ENCODE measurements at places on chromosomes 13 and 19. TPM values are rescaled to one million over a fixed set of nuclear protein-coding genes. Genes with fewer than 3 reads are reported as not detected.

The CTXN1 gene
- total RNA-seq: not detected

The NOVA2 gene
- 0.53 TPM for total RNA-seq

The ZNF83 gene
- 3.8 TPM for total RNA-seq

The HIPK4 gene
- total RNA-seq: not detected

The COX7A1 gene
- 165 TPM for total RNA-seq

DNA sequence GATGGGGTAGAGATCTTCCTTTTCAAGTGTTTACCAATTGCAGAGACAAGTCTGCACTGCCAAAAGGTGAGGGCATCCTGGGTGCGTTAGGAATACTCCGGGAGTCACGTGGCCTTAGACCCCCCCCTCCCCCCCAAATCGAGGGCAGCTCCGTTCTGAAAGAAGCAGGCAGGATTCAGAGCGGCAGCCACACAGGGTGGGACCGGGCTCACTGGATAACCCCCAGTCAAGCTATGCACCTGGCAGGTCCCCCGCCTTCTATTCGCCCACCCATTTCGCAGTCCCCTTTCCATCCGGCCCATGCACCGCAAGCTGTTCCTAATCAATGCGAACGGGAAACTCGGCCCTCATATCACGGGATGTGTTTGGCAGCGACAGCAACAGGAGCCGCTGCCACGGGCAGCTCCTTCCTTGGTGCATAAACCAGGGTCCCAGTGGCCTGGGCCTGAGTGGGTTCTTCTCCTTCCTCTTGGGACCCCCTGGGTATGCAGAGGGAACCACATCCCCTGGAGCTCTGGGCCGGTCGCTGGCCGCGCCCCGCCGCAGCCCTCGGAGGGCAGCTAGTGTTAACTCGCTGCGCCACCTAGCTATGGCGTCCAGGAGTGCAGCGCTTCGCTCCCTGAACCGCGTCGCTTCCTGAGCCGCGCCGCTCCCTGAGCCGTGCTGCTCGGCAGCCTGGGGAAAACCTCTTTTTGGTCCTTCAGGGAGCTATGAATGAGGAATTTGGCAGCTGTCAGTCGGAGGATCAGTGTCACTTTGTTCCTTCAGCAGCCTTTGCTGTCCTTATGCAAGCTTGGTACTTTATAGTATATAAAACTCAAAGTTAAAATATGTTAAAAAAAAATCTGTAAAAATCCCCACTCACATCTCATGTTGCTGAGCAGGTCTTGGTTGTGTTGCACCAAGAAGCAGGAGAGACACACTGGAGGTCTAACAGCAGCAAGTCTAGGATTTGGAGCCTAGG, 41.4 kb downstream of the LYL1 start:
- peak overlapping the region; percentile 58 for H3K4me3 ChIP-seq
- peak; percentile 82 for DNase-seq
- H3K27me3 ChIP-seq: no peaks in the 10 kb centered on the region
- H3K4me1 ChIP-seq: peaks cover 96% of the 10 kb centered on the region
- H3K27ac ChIP-seq: peak overlapping the region; percentile 100

- no peaks in the 10 kb centered on the region for H3K27me3 ChIP-seq
- H3K36me3 ChIP-seq: no peaks in the 10 kb centered on the region
- no peak overlapping the region for H3K4me3 ChIP-seq
- H3K4me1 ChIP-seq: peaks cover 4% of the 10 kb centered on the region
- no peak overlapping the region for H3K27ac ChIP-seq
These were observed 719.1 kb downstream of the UQCRFS1 start for GRCh38 chr19:28493884-28494283.

- H3K4me1 ChIP-seq: no peaks in the 10 kb centered on the region
- H3K4me3 ChIP-seq: no peak overlapping the region
- no peak overlapping the region for H3K27ac ChIP-seq
These were observed 9.1 kb upstream of the ZNF536 start for GRCh38 chr19:30363073-30363472.

- no peaks in the 10 kb centered on the region for H3K36me3 ChIP-seq
- peaks cover 7% of the 10 kb centered on the region for H3K27me3 ChIP-seq
- H3K4me1 ChIP-seq: no peaks in the 10 kb centered on the region
- DNase-seq: no peak
- H3K27ac ChIP-seq: no peak overlapping the region
These were observed 278.9 kb downstream of the ZNF536 start for GRCh38 chr19:30651066-30651465.

DNA sequence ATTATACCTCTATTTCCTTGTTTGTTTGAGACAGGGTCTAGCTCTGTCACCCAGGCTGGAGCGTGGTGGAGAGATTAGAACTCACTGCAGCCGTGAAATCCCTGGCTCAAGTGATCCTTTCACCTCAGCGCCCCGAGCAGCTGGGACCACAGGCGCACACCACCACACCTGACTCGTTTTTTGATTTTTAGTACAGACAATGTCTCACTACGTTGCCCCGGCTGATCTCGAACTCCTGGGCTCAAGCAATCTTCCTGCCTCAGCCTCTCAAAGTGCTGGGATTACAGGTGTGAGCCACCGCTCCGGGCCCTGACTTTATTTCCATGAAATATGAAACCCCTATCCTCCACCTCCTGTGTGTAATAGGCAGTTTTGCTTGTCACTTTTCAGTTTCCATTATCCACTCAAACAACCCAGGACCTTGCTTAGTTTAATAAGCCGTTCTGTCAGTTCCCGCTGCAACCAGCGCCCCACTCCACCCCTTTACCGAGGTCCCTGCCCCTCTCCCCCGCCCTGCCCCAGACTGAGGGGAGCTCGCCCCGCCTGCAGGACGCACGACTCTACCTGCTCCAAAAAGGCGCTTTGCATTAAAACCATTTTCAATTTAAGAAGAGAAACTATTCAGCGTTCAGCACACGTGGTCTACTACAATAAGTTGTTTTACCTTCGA, 16.9 kb downstream of the ZNF816 start:
- peaks cover 3% of the 10 kb centered on the region for H3K36me3 ChIP-seq
- DNase-seq: no peak
- H3K4me3 ChIP-seq: no peak overlapping the region
- H3K4me1 ChIP-seq: no peaks in the 10 kb centered on the region
- no peak overlapping the region for H3K27ac ChIP-seq

DNA sequence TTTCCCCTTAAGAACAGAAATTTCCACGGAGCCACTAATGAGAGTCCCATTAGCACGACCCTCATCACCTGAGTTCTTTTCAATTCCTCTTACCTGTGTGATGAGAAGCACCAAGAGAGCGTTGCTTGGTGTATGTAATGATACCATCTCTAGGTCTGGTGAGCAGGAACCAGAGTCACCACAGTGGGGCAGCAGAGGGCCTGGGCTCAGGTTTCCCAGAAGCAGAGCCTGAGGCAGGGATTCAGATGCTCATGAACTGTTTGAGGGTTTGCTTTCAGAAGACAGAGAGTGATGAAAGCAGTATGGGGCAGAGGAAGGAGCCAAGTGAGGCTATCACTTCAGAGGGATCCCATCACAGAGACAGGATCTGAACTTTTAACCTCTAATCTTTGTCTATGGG, 3.1 kb upstream of the PTPRH start:
- H3K27me3 ChIP-seq: peaks cover 10% of the 10 kb centered on the region
- no peaks in the 10 kb centered on the region for H3K4me1 ChIP-seq
- no peaks in the 10 kb centered on the region for H3K36me3 ChIP-seq
- H3K27ac ChIP-seq: no peak overlapping the region
- no peak for DNase-seq

DNA sequence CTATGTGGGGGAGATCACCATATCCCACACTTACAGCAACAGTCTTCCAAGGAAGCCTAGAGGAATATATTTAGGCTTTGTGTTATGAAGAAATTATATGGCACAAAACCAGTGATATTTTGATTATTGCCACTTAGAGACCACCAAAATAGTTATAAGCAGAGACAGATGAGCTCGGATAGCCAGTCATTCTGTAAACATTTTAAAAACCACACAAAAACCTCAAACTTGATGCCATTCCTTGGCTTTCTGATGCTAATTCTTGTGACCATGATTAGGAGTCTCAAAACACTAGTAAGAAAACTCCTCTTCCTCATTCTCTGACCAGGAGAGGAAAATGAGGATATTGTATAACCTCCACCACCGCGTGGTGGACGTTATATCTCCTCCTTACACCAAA, 496.4 kb downstream of the FOXO1 start:
- H3K27ac ChIP-seq: no peak overlapping the region
- H3K4me1 ChIP-seq: peaks cover 1% of the 10 kb centered on the region
- no peaks in the 10 kb centered on the region for H3K27me3 ChIP-seq
- DNase-seq: no peak
- no peaks in the 10 kb centered on the region for H3K36me3 ChIP-seq

GRCh38 chr13:50910485-50910805, 854 bp downstream of the RNASEH2B start:
- H3K27me3 ChIP-seq: no peaks in the 10 kb centered on the region
- no peak for DNase-seq
- H3K36me3 ChIP-seq: no peaks in the 10 kb centered on the region
- peak overlapping the region; percentile 82 for H3K27ac ChIP-seq
- H3K4me1 ChIP-seq: peaks cover 14% of the 10 kb centered on the region

DNA sequence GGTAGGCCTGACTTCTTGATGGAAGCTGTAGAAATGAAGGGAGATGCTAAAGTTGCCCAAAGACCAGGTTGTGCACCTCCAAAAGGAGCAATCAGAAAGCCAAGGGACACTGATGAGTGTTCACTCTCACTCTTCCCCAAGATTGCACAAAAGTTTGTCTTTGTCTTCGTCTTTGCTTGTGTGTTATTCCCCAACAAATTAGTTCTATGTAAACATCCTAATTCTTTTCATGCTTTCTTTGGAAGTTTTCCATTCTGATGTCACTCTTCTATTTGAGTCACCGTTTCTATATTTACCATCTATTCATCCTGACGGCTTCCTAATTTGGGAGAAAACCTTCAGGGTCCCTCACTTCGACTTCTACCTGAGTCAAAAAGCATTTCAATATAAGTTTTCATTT, 3.7 kb upstream of the TMEM272 start:
- no peaks in the 10 kb centered on the region for H3K4me1 ChIP-seq
- DNase-seq: no peak
- no peak overlapping the region for H3K27ac ChIP-seq
